ENCODE measurements at places on chromosomes 2 and 18.

GRCh38 chr2:95276888-95277245, 2.6 kb downstream of the PROM2 start:
- DNase-seq: no peak

- peak; percentile 82 for DNase-seq
Observed at GRCh38 chr2:174004905-174005605, 39.9 kb upstream of the SP3 start.

DNA sequence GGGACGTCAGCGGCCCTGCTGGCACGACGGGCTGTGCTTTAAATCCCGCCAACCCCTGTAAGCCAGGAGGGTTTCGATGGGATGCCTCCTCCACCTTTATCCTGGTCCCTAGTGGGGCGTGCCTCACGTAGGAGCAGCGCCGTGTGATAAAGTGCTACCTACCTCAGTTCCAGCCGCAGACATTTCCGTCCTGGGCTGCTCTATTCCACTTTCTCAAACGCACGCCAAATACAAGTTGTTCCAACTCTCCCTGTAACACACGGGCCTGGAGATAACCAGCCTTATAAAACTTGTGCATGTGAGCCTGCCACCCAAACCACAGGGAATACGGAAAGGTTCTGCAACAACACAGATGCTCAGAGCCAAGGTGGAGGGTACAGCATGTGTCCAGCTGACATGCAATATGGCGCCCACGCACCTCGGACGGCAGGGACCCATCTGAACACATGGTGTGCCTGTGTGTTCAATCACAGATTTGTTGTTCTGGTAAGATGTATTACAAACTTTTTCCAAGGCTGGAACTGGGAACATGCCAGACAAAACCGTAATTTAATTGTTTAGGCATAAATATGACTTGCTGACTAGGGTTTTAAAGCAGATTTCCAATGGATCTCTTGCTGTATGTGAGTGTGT, 47.7 kb downstream of the ZNF516 start:
- peak; percentile 74 for DNase-seq

GRCh38 chr2:160124571-160124970, 62.2 kb upstream of the PLA2R1 start:
- no peak for DNase-seq

DNA sequence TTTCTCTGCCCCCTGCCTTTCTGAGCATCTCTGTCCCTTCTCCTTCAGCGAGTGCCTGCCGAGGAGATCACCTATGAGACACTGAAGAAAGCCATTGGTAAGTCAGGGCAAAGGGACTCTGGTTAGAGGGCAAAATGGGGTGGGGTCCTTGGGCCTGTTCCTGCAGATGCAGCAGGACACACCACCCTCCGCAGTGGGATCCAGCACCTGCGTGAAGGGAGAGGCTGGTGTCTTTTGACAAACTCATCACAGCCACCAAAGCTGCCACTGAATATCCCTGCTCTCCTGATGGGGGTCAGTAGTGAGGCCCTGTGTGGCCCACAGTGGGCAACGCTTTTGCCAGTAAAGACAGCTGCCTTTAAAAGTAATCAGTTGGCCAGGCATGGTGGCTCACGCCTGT, 18.7 kb downstream of the POMC start:
- DNase-seq: no peak

GRCh38 chr2:112798979-112799975, 15.0 kb upstream of the IL1A start:
- DNase-seq: no peak

GRCh38 chr2:191226196-191226595, 19.0 kb upstream of the MYO1B start:
- DNase-seq: peak; percentile 81

DNA sequence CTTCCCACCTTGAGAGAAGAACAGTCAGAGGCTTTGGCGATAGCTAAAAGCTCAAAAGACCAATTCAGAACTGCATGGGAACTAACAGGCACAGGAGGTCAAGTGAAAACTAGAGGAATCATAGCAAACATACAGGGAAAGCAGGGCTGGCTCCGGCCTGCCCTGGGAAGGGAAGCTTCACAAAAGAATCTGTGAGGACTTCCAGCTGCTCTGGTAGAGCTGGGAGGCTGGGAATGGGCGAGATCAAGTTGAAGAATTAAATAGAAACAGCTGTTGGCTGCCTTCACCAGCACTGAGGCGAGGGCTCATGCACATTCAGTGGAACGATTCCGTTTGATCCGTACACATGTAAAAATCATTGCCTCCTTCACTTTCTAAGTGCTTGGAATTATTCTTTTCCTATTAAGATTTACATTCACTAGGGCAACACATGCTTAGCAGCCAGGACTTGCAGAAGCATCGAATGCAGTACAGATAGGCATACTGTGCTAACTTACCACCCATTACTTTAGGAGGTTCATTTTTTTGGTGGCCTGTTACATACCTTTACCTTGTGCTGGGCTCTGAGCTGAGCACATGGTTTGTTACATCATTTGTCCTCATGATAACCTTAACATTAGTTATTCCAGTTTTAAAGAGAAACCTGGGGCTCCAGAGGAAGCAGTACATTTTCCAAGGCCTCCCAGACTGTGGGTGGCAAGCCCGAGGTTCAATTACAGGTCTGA, 125.4 kb upstream of the RNF152 start:
- DNase-seq: peak; percentile 97

- DNase-seq: peak; percentile 86
Observed at GRCh38 chr2:237201461-237202287, 116.0 kb downstream of the COPS8 start.

GRCh38 chr18:22728481-22729105, 204.5 kb upstream of the RBBP8 start:
- DNase-seq: no peak

- DNase-seq: no peak
Observed at GRCh38 chr2:34656632-34657031, 1057.5 kb upstream of the FAM98A start.

DNA sequence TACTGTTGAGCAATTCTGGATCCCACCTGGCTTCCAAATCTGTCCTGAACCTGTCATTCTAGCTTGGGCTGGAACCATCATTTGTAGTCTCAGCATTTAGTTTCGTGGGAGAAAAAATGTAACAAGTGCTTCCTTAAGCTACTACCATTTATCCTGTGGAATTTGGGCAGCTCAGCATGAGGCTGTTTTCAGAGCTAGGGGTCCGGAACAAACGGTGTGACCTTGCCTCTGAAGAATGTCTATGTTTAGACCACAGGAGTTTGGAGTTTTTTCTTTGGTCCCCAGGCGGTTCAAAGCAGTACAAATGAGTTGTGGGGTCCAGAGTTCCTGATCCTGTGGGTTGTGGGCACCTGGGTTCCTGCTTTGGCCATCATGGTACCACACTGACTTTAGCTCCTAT, 59.1 kb upstream of the TMEM178A start:
- DNase-seq: no peak

GRCh38 chr2:197894751-197895274, 90.4 kb downstream of the PLCL1 start:
- no peak for DNase-seq

Data from AG10803 (cell line).